Suprapubic skin (tissue), 4 donors: ENCODE measurements at places on chromosomes 3 and 15.

DNA sequence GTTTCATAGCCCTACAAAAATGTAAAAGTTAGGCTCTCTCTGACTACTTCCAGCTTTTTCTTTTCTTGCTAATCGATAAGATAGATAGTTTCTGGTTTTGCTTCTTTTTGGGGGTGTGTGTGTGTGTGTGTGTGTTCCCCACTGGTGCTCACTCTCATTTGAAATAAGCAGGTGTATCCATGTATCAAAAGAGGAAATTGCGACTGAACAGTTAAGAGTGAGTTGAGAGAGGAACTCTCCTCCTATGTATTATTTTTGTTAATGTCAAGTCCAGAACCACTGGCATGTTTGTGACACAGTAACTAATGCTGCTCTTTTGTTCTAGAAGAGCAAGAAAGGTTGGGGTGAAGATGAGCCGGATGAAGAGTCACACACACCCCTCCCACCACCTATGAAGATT, 96.7 kb upstream of the UMPS start:
- no peak for DNase-seq

DNA sequence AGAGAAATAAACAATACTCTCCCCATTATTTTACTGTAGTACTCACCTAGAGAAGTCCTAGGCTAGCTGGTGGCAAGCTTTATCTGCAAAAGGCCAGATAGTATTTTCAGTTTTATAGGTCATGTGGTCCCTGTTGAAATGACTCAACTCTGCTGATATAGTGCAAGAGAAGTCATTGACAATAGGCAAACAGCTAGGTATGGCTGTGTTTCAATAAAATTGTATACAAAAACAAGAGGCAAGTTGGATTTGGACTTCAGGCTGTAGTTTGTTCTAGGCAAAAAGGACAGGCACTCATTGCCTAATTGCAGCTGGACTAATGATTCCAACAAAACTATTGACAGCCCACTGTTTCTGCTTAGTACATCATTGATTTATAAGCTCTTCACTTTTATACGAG, 328.0 kb upstream of the PDZRN3 start:
- no peak for DNase-seq

DNA sequence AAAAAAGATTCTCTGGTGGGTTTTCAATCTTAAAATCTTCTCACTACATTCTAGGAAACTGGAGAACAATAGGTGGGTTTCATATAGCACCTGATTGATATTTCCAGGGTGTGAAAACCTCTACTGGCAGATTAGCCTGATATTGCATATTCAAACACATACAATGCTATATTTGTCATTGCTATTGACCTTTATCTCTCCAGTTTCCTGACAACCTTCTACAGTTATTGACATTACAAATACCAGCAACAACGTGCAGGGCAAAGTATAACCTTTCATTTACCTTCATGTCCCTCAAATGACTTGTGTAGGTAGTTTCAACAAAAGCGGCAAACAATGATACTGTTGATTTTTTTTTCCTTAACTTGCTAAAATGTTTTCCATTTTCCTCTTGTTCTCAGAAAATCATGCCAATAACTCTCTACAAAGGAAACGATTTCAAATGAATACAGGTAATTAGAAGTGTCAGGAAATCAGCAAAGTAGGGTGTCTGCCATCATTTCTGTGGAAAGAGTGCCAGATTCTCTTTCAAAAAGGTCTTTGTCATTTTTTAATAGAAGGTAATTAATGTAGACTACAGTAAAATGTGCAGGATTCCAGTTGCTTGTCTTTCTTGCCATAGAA, 72.6 kb upstream of the CDIN1 start:
- no peak for DNase-seq

DNA sequence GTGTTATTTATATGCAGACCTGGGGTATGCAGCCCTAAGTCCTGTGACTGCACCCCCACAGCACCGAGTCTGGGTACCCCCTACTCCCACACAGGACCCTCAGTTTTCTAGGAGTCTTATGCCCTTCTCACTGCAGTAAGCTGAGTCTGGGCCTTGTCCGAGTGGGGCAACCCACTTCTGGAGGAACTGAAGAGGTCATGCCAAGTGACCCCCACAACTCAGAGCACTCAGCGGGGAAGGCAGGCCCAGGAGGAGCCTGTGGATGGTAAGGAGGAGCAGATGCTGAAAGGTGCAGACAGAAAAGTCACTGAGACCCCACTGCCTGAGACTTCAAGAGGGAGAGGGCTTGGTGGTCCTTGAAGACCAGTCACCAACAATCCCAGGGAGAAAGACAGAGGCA, 56.1 kb upstream of the FGD5 start:
- DNase-seq = no peak

- no peak for DNase-seq
Measured at GRCh38 chr3:8500989-8501370, 643 bp upstream of the LMCD1 start.

DNA sequence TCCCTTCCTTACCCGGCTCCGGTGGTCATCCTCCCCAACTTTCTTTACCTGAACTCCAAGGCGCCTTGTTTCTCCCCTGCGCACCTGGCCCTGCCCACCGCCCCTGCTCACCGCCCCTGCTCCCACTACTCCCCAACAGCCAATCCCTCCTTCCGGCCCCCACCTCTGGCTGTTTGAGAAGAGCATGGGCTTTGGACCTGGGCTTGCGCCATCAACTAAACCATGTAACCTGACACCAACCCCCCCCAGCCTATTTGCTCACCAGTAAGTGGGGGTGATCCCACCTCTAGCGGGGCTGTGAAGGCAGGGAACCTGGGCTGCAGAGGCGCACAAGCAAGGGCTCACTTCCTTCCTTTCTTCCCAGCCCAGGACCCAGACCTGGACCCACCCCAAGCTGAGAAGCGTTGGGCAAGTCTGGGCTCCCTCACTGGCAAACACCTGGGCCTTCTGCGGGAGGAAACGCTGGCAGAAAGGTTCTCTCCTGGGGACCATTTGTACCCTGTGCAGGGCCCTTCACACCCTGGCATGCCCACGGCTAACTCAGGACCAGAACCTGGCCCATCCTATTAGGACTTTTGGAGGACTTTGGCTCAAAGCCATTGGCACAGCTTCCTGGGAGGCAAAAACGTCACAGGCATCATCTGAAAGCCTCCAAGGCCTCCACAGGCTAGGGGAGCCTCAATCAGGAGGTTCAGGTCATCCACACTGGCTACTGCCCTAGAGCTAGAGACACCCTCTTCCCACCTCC, at the start of gene PLXNB1:
Gene PLXNB1, minus strand, starts transcription at position 127 of the 748 bp plus-strand sequence. CDS start 5,475 bp downstream, outside the sequence.
- DNase-seq = peak; percentile 89

DNA sequence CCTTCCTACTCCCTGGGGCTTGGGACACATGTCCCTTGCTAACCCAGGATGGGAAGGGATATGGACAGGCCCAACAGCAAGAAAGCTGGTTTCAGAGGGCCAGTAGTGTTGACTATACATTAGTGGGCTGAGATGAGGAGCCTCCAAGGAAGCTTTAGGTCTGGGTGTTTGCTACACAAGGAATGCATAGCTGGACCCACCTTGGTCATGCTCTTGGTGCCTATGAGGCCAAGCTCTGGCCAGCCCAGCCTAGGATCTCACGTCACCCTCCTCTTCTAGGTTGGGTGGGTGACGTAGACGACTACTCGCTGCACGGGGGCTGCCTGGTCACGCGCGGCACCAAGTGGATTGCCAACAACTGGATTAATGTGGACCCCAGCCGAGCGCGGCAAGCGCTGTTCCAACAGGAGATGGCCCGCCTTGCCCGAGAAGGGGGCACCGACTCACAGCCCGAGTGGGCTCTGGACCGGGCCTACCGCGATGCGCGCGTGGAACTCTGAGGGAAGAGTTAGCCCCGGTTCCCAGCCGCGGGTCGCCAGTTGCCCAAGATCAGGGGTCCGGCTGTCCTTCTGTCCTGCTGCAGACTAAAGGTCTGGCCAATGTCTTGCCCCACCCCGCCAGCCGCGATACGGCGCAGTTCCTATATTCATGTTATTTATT, 653 bp upstream of the WDR6 start:
- peak; percentile 82 for DNase-seq

DNA sequence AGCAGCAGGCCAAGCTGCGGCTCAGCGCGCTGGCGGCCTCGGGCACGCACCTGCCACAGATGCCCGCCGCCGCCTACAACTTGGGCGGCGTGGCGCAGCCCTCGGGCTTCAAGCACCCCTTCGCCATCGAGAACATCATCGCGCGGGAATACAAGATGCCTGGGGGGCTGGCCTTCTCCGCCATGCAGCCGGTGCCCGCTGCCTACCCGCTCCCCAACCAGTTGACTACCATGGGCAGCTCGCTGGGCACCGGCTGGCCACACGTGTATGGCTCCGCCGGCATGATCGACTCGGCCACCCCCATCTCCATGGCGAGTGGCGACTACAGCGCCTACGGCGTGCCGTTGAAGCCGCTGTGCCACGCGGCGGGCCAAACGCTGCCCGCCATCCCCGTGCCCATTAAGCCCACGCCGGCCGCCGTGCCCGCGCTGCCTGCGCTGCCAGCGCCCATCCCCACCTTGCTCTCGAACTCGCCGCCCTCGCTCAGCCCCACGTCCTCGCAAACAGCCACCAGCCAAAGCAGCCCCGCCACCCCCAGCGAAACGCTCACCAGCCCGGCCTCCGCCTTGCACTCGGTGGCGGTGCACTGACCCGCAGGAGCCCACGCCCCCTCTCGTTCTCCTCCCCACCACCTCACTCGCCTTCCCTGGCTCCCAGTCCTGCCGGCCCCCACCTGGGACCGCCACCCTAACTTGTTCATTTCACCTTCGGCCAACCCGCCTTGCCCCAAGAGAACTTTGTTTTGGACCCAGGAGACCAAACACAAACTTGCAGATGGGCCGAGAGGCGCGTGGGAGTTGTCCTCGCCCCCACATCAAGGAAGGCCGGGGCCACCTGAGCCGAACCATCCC, 1.5 kb downstream of the FOXB1 start:
- DNase-seq = no peak

DNA sequence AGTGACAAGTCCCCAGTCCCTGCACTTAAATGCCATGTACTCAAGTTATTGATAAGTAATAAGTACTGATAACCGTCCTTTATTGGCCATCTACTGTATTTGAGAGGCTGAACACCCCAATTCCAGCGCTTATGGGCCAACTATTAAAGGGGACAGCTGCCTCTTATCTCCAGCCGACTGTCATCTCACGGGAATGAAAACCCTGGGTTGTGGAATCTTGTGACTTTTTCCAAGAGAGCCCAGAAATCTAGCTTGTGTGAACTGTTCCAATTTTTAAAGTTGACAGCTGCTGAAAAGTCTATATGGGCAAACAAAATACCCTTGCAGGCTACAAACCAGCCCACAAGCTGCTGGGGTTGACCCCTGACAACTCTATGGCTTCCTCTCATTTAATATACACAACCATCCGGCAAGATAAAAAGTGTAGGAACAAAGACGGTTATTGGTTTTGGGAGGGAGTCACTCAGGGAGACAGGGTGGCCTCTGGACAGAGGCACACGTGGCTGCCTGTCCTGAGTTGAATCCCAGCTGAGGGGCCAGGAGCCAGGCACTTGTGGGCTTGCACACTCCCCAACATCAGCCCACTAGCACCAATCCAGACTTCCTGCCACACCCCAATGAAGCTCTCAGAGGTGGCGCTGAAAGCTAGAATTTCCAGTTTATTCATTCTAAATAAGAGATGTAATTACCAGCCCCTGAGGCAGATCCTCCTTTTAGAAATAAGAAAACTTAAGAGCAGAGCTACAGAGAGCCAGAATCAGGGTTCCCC, 16.2 kb downstream of the SPSB4 start:
- peak; percentile 44 for DNase-seq

DNA sequence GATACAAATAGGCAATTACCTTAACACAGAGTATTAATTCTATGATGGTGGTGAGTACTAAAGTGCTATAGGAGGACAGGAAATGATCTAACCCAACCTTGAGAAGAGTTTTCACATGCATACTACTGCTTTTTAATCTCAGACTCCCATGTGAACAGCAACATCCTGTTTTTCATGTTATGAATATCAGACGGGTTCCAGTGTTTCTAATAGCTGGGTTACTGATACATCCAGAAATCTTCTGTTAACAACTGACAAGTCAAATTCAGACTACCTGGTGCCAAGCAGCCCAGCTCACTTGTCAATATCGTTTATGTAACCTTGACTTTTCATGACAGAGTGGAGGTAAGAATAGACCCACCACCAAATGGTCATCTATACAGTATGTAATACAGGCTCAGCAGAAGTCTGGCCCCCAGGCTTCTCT, 220.2 kb upstream of the COL8A1 start:
- no peak for DNase-seq

- DNase-seq = no peak
Measured at GRCh38 chr3:130935761-130936492, 42.0 kb downstream of the ATP2C1 start.

GRCh38 chr3:101732240-101732641, 7.8 kb downstream of the CEP97 start:
- DNase-seq = no peak

- DNase-seq = no peak
Measured at GRCh38 chr3:20316238-20316637, 130.2 kb upstream of the SGO1 start.

GRCh38 chr3:52525680-52526561, 7.7 kb downstream of the NT5DC2 start:
- DNase-seq = peak; percentile 76
